ENCODE measurements at places on chromosomes 1 and 21.

DNA sequence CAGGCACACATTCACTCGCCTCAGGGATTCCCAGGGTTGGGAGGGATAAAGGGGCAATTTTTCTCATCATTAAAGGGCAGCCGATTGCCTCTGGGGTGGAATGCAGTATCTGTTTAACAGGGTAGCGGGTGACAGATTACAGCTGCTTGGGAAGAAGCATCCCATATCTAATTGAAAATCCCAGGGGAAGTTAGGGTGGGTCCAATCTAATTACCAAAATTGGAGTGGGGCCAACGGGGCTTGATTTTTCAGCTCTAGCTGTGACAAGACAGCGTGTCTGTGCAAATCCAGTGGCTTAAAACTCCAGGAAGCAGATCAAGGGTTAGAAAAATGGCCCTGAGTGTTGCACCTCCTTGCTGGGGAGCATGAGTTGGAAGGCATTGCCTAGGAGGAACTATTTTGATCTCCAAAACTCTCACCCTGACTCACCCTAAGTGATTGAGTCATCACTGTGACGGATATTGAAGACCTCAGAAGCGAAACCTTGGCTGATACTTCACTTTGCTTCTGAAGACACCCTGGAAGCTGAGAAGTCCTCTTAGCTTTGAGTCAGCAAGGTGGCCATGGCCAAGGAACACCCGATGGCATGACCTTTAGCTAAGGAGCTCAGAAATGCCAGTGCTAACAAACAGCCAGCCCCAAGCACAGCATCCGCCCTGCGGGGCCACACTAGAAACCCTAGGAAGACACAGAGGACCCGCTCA, 46.0 kb downstream of the GRHL3 start:
- no peak overlapping the region for H3K27ac ChIP-seq
- no peaks in the 10 kb centered on the region for H3K27me3 ChIP-seq
- no peaks in the 10 kb centered on the region for H3K36me3 ChIP-seq

DNA sequence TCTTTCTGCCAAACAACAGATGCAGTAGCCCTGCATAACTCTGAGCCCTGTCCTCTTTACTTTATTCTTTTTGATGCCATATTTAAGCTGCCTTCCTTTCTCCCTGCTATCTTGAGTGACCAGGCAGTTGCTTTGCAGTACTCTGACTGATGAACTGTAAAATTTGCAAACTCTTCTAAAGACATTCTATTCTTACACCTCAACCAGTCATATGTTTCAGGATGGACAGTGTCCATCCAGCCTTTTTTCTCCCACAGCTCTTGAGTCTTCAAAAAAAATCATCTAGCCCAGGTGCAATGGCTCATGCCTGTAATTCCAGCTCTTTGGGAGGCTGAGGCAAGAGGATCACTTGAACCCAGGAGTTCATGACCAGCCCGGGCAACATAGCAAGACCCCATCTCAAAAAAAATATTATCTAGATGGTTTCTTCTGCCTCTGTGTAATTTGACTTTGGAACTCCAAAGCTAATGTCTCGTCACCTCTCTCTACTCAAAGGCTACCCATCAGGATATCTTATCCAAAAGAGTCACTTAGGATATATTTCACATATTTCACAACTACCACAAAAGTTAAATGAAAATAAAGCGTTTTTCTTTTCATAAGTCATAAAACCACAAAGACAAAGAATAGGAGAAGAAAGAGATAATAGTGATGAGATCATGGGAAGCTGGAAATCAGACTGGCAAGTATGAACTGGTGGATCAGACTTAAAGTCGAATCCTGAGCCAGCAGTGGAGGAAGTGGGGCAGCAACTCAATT, 54.6 kb upstream of the IPO9 start:
- DNase-seq, result no peak
- peaks cover 8% of the 10 kb centered on the region for H3K27me3 ChIP-seq
- no peaks in the 10 kb centered on the region for H3K4me1 ChIP-seq

GRCh38 chr1:75712306-75712705, 12.2 kb upstream of the ACADM start:
- no peak for DNase-seq
- peaks cover 14% of the 10 kb centered on the region for H3K27me3 ChIP-seq

DNA sequence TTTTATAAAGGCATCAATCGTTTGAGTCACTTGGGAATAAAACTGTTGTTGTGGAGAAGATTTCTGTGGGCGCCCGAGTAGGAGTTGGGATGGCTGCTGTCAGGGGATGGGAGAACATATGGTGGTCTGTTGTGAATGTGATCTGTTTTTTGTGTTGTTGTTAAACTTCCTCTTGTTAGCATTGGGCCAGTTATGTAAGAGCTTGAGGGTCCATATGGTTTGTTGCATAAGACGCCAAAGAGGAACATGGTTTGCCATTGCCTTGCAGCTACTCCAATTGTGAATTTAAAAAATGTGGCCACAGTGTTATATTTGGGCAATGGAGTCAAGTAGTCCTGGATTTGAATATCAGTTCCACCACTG, 136.1 kb upstream of the JUN start:
- peaks cover under 1% of the 10 kb centered on the region for H3K36me3 ChIP-seq
- H3K27me3 ChIP-seq, result peaks cover 11% of the 10 kb centered on the region
- peaks cover 20% of the 10 kb centered on the region for H3K4me1 ChIP-seq
- H3K4me3 ChIP-seq, result no peak overlapping the region
- DNase-seq, result no peak

All from activated CD4-positive, alpha-beta T cell treated with anti-CD3 and anti-CD28 coated beads, Interleukin-2, amount 10 ng/mL, durations not matched to agents 7 days and 5 days (primary cell).